ENCODE measurements at places on chromosomes 2 and 18. TPM values are rescaled to one million over a fixed set of nuclear protein-coding genes. Genes with fewer than 3 reads are reported as not detected.

CTLA4 gene
- total RNA-seq, result not detected

DNA sequence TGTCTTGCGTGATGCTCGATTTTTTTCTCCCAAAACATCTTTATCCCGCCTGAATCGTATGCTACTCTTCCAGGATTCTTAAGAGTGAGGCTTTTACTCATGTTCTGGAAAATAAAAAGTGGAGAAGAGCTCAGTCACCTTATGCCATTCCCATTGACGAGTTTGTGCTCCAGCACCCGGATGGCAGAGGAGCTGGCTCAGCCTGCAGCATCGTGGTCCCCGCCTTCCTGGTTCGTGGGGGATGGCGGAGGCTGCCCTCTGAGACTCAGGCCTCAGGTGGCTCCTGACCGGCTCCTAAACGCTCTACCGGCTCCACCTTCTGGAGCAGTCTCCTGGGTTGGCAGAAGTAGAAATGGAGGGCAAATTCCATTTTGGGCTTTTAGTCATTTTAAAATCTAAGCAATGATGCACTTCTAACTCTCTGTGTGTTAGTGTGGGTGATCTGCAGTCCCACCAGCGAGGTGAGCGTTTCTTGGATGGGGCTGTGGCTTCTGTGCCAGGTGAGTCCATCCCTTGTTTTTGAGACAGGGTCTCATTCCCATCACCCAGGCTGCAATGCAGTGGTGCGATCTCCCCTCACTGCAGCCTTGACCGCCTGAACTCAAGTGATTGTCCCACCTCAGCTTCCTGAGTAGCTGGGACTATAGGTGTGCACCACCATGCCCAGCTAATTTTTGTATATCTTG is 27.8 kb downstream of the RTP5 start:
- H3K27ac ChIP-seq, result no peak overlapping the region
- DNase-seq, result no peak
- H3K36me3 ChIP-seq, result no peaks in the 10 kb centered on the region
- no peak overlapping the region for H3K4me3 ChIP-seq
- H3K4me1 ChIP-seq, result peaks cover 16% of the 10 kb centered on the region
- H3K27me3 ChIP-seq, result peaks cover 17% of the 10 kb centered on the region

- H3K36me3 ChIP-seq, result no peaks in the 10 kb centered on the region
- H3K27ac ChIP-seq, result no peak overlapping the region
- no peak overlapping the region for H3K4me3 ChIP-seq
- no peaks in the 10 kb centered on the region for H3K27me3 ChIP-seq
- DNase-seq, result no peak
- no peaks in the 10 kb centered on the region for H3K4me1 ChIP-seq
These were observed 137.1 kb upstream of the TACR1 start for GRCh38 chr2:75336451-75336850.

IL37 gene
- total RNA-seq, result not detected

GRCh38 chr2:84424152-84424551 is 34.9 kb downstream of the SUCLG1 start:
- no peaks in the 10 kb centered on the region for H3K27me3 ChIP-seq
- no peak overlapping the region for H3K27ac ChIP-seq
- H3K4me3 ChIP-seq, result no peak overlapping the region
- DNase-seq, result no peak
- no peaks in the 10 kb centered on the region for H3K4me1 ChIP-seq

- no peak for DNase-seq
- no peaks in the 10 kb centered on the region for H3K4me1 ChIP-seq
- H3K27ac ChIP-seq, result no peak overlapping the region
- no peak overlapping the region for H3K4me3 ChIP-seq
These were observed 6.7 kb downstream of the TNFRSF11A start for GRCh38 chr18:62331581-62332356.

- peaks cover 4% of the 10 kb centered on the region for H3K36me3 ChIP-seq
- H3K27me3 ChIP-seq, result no peaks in the 10 kb centered on the region
- no peak overlapping the region for H3K4me3 ChIP-seq
These were observed 785.7 kb upstream of the GYPC start for GRCh38 chr2:125870264-125870663.

GRCh38 chr18:11494107-11494506 is 115.3 kb upstream of the SLC35G4 start:
- no peak for DNase-seq
- no peaks in the 10 kb centered on the region for H3K27me3 ChIP-seq
- H3K4me3 ChIP-seq, result no peak overlapping the region
- H3K36me3 ChIP-seq, result no peaks in the 10 kb centered on the region
- H3K27ac ChIP-seq, result no peak overlapping the region

CAPN13 gene
- not detected for total RNA-seq
